ENCODE measurements at places on chromosomes 1 and 21. TPM values are rescaled to one million over a fixed set of nuclear protein-coding genes. Genes with fewer than 3 reads are reported as not detected.

DNA sequence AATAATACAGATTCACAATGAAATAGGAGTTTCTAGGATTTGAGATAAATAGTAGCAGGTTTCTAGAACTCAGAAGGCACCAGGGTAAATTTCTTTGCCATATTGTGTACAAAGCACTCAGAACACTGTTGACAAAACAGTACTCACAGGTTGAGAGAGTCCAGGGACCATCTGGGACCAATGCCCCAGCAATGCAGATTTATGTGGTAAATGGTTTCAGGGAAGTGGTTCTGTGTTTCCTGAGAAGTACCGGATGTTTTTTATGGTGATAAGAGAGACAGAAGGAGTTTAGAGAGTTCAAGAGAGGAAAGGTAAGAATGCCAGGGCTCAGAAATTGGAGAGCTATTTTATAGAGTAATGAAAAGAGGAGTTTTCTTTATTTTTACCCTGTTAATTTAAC lies 29.6 kb upstream of the DIPK1A start:
- DNase-seq = no peak

- no peak for DNase-seq
Measured at GRCh38 chr21:40797891-40798290, 49.1 kb downstream of the DSCAM start.

GRCh38 chr1:219329578-219329977 lies 155.9 kb downstream of the LYPLAL1 start:
- no peak for DNase-seq

GRCh38 chr1:154595621-154596020 lies 12.4 kb downstream of the ADAR start:
- no peak for DNase-seq

DNA sequence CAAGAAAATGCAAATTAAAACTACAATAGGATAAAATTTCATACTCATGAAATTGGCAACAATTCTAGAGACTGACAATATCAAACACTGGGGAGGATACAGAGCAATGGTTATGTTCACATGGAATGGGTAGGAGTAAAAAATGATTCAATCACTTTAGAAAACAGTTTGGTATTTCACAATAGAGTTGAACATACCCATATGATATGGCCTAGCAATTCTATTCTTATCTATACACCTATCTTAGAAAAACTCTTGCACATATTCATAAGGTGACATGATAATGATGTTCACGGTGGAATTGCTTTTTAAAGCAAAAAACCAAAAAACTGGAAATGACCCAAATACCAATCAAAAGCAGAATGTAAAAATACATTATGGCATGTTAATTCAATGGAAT lies 28.7 kb downstream of the PHC2 start:
- no peak for DNase-seq

- DNase-seq = no peak
Measured at GRCh38 chr1:20152599-20152930, 13.4 kb downstream of the PLA2G2F start.

- DNase-seq = peak; percentile 72
Measured at GRCh38 chr21:45876381-45877170, 105.0 kb upstream of the COL6A1 start.

DNA sequence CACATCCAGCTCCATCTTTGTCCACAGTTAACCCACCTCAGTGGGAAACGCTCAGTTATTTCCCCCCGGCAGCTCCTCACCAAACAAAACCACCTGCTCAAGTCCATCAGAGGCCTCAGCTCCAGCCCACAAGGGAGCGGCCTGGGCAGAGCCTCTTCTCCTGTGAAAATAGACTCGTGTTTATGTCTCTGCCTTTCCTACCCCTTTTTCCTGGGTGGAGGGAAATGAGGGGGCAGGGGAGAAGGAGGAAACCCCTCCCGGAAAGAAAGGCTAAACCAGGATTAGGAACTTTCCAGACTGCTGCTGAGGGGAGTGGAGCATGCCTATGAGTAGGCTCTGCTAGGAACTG lies 81.6 kb downstream of the PAX7 start:
- DNase-seq = no peak

DNA sequence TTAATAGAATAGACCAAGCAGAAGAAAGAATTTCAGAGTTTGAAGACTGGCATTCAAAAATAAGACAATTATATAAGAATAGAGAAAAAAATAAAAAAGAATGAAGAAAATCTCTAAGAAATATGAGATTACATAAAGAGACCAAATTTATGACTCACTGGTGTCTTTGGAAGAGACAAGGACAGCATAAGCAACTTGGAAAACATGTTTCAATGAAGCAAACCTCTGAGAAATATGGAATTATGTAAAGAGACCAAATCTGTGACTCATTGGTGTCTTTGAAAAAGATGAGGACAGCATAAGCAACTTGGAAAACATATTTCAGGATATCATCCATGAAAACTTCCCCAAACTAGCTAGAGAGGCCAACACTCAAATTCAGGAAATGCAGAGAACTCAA lies 60.4 kb upstream of the LYPLAL1 start:
- no peak for DNase-seq

DNA sequence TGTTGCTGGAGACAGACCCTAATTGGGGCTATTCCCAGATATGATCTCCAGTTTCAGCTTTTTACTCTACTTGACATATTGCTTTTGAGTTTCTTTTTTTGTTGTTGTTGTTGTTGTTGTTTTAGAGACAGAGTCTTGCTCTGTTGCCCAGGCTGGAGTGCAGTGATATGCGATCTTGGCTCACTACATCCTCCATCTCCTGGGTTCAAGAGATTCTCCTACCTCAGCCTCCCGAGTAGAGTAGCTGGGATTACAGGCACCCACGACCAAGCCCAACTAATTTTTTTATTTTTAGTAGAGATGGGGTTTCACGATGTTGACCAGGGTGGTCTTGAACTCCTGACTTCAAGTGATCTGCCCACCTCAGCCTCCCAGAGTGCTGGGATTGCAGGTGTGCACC lies 1.3 kb upstream of the SRP9 start:
- no peak for DNase-seq

GRCh38 chr1:206847337-206847834 lies 18.0 kb upstream of the IL20 start:
- no peak for DNase-seq

GRCh38 chr1:115114308-115114707 lies 25.0 kb upstream of the TSPAN2 start:
- DNase-seq = no peak

DNA sequence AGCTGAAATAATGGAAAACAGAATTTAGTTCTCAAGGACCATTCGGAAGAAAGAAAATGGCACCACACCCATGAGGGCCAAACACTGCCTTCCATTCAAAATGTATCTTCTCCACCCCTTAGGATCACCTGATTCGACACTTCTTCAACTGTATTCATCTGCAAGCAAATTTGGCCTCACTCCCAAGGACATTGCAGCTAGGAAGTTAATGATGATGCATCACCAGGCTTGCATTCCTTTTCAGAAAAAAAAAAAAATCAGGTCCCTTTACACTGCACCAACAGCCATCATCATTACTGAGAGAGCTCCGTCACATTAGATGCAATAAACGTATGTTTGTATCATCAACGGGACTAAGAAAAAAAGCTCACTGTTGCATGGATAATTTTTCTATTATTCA lies 368.3 kb downstream of the PCP4 start:
- no peak for DNase-seq

Gene GIPC2
- 40.4 TPM for total RNA-seq

Gene CD34
- 12.6 TPM for total RNA-seq

Gene RHEX
- 5.9 TPM for total RNA-seq

Gene LCA5L
- total RNA-seq = not detected

Gene SHISA4
- total RNA-seq = 6.4 TPM

Gene ATP6V1G3
- not detected for total RNA-seq

Gene B3GALT2
- 0.43 TPM for total RNA-seq

Gene CD2
- 34.6 TPM for total RNA-seq

Gene SYPL2
- 0.67 TPM for total RNA-seq

Gene CD247
- 37.7 TPM for total RNA-seq

Gene LY9
- total RNA-seq = 37.2 TPM

Gene DHRS3
- total RNA-seq = 35.1 TPM

Gene KCNH1
- not detected for total RNA-seq

Gene CD160
- 5.2 TPM for total RNA-seq

Gene OR2M3
- total RNA-seq = not detected

All from spleen (tissue), 13 donors.